ENCODE measurements at places on chromosomes 7 and 10.

GRCh38 chr10:89853781-89854191, 152.4 kb downstream of the KIF20B start:
- DNase-seq = no peak

- no peak for DNase-seq
Measured at GRCh38 chr7:28458732-28459131, 46.4 kb downstream of the CREB5 start.

DNA sequence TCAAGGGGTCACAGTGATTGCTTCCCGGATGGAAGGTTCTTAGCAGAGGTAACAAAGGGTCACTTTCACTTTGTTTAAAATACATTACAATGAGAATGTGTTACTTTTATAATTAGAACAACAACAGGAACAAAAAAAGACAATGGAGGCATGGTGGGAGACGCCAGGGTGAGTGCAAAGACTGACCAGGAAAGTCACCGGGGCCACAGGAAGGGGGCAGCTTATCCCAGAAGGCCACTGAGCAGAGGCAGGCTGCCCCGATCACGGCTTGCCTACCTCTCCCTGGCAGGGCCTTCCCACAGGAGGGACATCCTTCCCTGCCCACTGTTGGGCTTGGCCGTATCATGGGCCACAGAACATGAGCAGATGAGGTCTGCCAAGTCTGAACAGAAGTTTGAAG, 46.8 kb upstream of the ENO4 start:
- DNase-seq = no peak

DNA sequence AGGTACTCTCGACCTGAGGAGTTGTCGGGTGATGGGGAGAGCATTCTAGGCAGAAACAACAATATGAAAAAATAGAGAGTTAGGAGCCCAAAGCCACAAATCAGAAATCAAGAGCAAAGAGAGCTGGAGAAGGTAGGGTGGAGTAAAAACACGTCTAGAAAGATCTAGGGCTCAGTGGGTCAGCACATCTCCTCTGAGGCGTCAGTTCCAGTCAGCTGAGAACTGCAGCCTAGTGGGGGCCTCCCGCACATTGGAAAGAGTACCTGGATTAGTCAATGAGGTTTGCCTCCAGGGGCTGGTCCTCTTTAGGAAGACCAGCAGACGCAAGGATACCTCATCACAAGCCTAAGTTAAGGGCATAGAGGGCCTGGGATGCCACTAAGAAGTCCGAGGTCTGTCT, 113.2 kb upstream of the LANCL2 start:
- no peak for DNase-seq

GRCh38 chr10:59675812-59676211, 33.8 kb downstream of the SLC16A9 start:
- no peak for DNase-seq

DNA sequence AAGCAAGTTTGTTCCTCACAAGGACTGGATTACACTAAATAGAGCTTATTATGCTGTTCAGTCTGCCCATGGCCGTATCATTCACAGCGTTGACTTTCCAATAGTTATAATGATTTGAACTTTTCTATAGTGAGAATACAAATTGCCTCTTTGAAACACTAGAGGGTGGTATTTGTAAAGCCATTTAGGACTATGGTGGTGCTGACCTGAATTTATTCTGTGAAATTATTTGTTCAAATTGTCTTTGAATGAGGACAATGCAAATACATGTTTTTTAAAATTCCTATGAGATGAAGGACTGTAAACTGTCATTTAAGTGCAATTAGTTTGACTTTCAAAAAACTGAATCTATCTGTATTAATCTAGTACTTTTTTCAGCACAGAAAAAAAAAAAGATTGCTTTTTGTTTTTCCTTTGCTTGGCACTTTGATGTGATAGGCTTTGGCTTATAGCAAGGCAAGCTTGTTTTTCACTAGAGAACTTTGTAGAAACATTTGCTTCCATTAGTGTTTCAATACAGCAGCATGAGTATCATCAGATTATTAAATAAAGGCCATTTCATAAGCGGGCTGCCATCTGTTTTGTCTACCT, 122.7 kb upstream of the TMEM229A start:
- DNase-seq = no peak

DNA sequence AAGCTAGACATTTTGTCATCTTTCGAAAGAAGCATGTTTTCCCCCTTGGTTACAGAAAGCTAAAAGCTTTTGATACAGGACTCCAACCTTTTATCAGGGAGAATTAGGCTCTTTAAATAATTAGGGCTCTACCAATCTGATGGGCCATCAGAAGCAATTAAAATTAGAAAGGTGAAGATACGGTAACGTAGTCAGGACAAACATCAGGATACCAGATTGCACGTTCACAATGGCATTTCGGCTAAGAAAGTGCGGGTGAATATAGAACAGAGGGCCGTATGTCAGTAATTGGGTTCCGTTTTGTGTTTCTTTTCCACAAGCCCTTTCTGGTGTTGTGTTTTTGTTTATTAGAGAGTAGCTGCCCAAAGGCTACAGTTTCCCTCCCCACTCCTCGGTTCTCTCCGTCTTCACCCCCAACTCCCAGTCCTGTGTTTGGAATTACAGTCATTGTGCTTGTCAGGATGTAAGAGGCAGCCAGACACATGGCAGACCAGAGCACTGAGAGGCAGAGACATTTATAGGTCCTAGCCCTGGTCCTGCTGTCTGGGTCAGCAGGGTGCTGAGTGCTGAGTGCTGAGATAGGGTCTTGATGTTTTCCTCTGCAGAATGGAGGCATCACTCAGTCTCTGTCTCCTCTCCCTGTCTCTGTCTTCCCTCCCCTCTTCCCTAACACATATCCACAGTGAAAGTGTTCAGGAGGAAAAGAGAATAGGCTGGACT, 5.5 kb downstream of the PFKP start:
- no peak for DNase-seq

DNA sequence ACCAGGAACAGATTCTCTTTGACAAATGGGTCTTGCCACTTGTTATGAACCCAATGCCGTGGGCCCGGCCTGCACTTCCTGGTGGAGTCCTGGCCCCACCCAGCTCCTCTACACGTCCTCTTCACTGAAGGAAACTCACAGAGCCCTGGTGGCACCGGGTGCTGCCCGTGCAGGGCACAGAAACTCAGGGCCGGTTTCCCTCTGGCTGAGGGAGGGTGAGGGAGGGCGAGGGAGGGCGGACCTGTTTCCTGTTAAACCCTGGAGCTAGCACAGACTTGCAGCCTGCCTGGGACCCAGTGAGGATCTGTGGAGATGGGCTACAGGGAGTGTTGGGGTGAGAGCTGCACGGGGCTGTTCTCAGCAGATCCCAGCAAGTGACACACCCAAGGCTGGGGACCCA, 596.3 kb downstream of the PTPRN2 start:
- DNase-seq = no peak

- no peak for DNase-seq
Measured at GRCh38 chr10:104246976-104247375, 7.7 kb upstream of the GSTO1 start.

GRCh38 chr7:157897681-157898080, 560.9 kb downstream of the DNAJB6 start:
- no peak for DNase-seq

DNA sequence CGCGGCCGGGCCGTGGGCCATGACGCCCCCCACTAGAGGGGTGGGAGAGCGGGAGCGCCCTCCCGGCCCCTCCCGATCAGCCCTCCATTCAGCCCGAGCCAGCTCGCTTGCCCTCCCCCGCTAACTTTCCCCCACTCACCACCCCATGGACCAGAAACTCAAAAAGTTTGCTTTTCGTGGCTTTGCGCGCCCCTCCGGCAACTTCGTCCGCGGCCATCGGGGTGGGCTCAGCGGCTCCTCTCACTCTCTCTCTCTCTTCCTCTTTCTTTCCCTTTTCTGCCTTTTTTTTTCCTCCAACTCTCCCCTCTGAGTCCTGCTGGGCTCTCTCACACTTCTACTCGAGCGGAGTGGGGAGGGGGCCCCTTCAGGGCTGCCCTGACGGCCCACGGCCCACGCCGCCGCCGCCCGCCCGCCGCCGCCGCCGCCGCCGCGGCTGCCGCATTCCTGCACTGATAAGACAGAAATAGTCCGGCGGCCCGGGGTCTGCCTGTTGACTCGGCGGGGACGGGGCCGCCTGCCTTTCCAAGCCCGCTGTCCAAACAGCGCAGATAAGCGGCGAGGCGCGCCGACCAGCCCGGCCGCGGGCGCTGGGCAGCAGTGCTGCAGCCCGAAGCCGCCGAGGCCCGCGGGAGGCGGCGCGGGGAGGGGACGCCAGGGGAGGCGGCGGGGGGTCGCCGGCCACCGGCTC, at the start of gene SMARCD3:
Gene SMARCD3 (minus strand): TSS at position 349 of the 688 bp plus-strand sequence. CDS start 132 bp downstream, at position 217.
- no peak for DNase-seq

GRCh38 chr10:77315496-77316129, 322.0 kb downstream of the KCNMA1 start:
- DNase-seq = no peak

- DNase-seq = no peak
Measured at GRCh38 chr7:43636093-43636492, 53.2 kb downstream of the STK17A start.

GRCh38 chr7:85713171-85713570, 526.3 kb upstream of the SEMA3D start:
- no peak for DNase-seq

GRCh38 chr7:44046321-44047061, 2.0 kb downstream of the DBNL start:
- DNase-seq = peak; percentile 29

GRCh38 chr7:68247126-68247525, 1250.5 kb downstream of the TYW1 start:
- DNase-seq = no peak

DNA sequence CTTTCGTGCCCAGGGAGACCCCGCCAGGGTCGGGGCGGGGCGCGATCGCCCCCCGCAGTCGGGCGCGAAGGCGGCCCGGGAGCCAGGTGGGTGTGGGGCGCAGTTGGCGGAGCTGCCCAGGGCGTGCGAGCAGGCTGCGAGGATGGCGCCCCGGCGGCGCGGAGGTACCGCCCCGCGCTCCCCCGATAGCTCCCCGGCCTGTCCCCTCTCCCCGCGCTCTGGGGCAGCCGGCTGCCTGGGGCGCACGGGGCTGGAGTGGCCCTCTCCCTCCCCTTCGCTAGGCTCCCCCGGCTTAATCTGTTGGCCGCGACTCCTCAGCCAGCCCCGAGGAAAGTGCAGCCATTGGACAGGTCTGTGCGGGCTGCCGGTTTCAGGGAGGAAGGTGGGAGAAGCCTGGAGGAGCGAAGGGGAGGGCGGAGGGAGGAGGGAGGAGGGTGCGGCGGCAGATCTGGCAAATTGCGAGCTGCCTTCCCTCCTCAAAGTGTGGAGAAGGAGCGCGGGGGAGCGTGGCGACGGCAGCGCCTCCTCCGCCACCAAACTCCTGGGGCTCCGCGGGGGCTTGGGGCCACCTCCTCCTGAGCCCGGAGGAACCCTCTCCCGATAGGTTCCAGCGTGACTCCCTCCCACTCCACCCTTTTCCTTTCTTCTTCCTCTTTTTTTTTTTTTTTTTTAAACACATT, 361 bp upstream of the PLXDC2 start:
- no peak for DNase-seq

- no peak for DNase-seq
Measured at GRCh38 chr10:7611909-7612308, 54.9 kb downstream of the ITIH5 start.

- no peak for DNase-seq
Measured at GRCh38 chr7:31432836-31433340, 81.0 kb upstream of the ITPRID1 start.

GRCh38 chr10:69802424-69803161, 887 bp downstream of the COL13A1 start:
- DNase-seq = no peak

GRCh38 chr7:138137423-138138171, 61.3 kb downstream of the AKR1D1 start:
- DNase-seq = no peak

- no peak for DNase-seq
Measured at GRCh38 chr10:88819290-88819689, 16.8 kb downstream of the LIPM start.

GRCh38 chr10:7546385-7546967, 120.3 kb downstream of the ITIH5 start:
- no peak for DNase-seq

- no peak for DNase-seq
Measured at GRCh38 chr7:34153656-34154270, 248.4 kb downstream of the BMPER start.

GRCh38 chr7:34719636-34720035, 61.6 kb downstream of the NPSR1 start:
- DNase-seq = no peak

GRCh38 chr7:38051311-38051710, 126.7 kb upstream of the STARD3NL start:
- no peak for DNase-seq

GRCh38 chr7:4711634-4712033, 29.5 kb downstream of the FOXK1 start:
- no peak for DNase-seq

DNA sequence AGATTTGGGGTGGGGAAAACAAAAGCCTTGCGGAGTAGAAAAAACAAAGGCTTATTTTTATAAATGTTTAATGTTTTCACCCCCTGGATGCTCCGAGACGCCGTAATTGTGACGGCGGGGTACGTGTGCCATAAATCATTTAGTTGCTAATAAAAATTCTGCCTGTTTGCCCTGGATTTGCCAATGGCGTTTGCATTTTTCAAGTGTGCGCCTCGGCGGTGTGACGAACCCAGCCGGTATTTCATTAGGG, 2.5 kb upstream of the TNRC18 start:
- DNase-seq = no peak

DNA sequence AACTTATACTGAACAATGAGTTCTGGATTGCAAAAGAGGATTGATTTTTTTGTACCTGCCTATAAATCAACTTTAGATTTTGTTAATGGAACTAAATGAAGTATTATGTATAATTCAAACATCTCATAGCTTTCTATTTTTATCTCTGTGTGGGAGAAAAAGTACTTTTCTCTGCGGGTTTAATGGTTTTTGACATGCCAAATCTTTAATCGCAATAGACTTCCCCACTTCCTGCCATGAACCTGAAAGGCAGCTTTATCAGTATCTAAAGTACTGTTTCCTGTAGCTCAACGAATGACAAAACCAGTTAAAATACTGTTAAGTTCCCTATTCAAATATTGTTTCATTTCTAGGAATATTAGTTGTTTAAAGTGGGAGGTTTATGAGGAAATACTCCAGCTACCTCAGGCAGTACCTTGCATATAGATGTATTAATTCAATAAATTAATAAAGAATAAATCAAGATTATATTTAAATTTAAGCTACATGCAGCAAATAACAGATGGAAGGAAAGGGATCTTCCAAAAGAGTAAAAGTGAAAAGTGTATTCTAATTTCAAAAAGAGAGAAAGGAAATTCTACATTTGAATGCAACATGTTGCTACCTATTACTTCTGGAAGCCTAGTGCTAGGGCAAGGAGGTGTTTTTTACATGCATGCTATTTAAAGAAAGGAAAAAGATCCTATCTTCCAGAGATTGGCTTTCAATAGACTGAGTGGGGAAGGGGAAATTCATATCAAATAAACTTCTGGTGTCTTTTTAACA, 75.9 kb downstream of the SVOPL start:
- no peak for DNase-seq

- DNase-seq = no peak
Measured at GRCh38 chr10:117365612-117366011, 9.6 kb downstream of the PDZD8 start.

GRCh38 chr7:2849941-2850766, 6.0 kb upstream of the GNA12 start:
- DNase-seq = no peak

Measured in T-helper 22 cell (primary cell).